CD4-positive, alpha-beta T cell treated with Interleukin-1 beta for 1 hour (primary cell): ENCODE measurements at places on chromosomes 1 and 21.

- no peak for DNase-seq
Observed at GRCh38 chr1:10943991-10944730, 68.3 kb upstream of the TARDBP start.

DNA sequence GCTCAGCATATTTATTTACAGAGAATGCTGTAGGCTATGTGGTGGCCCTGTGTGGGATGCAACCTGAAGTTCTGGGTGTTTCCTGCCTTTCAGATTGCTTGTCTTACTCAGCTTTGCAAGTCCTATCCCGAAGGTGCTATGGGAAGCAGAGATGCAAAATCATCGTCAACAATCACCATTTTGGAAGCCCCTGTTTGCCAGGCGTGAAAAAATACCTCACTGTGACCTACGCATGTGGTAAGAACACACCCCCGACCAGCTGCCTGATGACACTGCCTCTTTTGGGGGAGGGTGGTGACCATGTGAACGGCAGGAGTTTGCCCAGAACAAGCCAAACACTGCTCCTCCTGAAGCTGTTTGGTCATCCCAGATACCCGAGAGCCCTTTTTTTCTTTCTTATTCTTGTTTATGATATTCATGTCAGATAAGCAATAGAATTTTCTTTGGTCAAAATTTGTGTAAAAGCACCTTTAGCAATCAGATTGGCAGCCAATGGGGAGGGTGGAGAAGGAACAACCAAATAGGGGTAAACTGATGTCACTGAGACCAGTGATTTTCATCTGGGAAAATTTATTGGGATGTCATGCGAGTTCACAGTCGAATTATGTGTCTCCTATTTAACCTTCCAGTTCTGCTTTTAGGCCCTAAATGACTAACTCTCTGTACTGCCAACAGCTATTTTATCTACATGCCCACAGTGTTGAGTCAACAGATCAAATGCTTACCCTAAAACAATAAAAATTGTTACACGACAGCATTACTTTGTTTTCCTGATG lies 82.6 kb downstream of the EVA1C start:
- DNase-seq: no peak

GRCh38 chr1:25011943-25012638 lies 82.0 kb upstream of the RUNX3 start:
- DNase-seq: no peak

DNA sequence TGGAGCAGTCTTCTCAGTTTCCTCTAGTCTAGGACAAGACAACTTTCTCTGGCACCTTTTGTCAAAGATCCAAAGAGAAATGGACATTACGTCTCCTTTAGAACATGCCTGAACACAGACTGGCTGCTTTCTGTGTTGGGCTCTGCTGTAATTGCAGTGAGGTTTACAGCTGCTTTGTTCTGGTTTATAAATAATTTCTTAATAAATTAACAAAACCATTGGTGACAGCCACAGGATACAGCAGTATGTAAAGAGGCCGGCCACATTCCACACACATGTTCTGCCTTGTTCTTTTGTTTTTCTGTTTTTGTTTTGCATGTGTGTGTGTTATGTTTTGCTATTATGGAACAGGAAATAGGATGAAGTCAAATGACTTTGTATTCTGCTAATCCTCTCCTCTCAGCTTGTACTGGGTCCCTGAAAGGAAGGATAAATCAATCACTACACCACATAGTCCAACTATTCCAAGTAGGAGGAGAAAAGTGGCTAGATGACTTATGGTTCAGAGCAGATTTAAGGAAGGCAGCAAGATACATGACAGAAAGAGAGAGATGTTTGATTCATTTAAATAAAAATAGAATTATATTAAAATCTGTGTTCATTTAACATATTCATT lies 161.5 kb upstream of the ESRRG start:
- DNase-seq: no peak

GRCh38 chr1:224923726-224924125 lies 5.7 kb upstream of the DNAH14 start:
- DNase-seq: no peak

DNA sequence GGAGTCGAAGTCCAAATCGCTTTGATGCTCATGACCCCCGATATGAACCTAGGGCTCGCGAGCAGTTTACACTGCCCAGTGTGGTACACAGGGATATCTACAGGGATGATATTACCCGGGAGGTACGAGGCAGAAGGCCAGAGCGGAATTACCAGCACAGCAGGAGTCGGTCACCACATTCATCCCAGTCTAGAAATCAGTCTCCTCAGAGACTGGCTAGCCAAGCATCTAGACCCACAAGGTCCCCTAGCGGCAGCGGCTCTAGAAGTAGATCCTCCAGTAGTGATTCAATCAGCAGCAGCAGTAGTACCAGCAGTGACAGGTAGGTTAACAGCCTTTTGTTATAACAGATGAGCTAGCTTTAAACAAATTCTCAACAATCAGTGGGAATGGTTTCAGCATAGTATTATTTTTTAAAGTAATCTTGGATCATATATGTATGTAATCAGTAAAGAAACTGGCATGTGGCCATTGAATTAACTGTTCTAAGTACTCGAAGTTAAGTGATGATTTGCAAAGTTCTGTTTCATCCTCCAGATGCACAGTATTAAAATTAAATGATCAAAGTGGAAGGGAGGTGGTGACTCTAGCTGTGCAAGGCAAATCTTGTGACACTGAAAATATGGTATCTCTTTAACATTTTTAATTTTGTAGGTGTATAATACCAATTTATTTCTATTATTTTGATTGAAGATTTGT lies 29.0 kb downstream of the SPEN start:
- DNase-seq: no peak

- no peak for DNase-seq
Observed at GRCh38 chr1:156821801-156822200, 5.2 kb upstream of the SH2D2A start.

- DNase-seq: no peak
Observed at GRCh38 chr1:890661-891060, 33.1 kb upstream of the SAMD11 start.

DNA sequence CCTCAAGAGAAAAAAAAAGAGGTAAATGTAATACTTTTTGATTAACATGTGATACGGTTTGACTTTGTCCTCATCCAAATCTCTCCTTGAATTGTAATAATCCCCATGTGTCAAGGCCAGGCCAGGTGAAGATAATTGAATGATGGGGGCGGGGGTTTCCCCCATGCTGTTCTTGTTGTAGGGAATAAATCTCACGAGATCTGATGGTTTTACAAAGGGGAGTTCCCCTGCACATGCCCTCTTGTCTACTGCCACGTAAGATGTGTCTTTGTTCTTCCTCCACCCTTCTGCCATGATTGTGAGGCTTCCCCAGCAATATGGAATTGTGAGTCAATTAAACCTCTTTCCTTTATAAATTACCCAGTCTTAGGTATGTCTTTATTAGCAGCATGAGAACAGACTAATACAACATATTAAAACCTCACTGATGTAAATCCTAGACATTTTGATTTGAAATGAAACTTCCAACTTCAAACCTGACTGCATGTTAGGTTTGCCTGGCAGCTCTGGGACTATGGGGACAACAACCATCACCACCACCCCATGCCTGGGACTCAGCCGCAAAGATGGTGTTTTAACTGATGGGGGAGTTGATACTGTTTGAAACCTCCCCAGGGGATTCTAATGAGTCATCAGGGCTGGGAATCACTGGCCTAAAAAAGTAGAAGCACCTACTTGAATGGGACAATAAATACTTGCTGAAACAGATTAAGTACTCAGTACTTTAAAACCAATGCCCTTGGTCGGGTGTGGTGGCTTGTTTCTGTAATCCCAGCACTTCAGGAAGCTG lies 32.8 kb upstream of the BACH1 start:
- no peak for DNase-seq

DNA sequence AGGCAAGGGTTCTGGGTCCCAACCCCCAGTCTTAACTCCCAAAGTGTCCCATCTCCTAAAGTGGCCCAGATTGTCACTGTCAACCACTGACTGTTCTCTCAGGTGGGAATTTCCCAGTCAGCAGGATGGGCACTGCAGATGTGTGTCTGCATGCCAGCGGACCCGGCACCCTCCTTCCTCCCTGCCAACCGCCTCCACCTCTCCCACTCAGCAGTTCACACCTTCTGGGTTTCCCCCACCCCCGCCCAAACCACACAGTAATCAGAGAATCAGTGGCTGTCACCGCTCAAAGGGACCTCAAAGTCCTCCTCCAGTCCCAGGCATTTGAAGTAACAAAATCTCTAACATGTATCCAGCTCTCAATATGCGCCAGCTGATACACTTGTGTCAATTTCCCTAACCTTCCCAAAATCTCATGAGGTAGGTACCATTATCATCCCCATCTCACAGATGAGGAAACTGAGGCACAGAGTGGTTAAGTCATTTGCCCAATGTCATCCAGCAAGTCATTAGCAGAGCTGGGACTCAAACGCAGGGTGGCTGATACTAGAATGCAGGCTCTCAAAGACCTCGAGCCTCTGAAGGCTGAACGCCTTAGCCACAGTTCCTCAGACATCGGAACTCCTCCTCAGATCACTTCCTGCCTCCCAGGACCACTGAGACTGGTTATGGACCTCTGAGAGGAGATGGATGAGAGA lies 4.8 kb downstream of the RUNX3 start:
- peak; percentile 86 for DNase-seq

DNA sequence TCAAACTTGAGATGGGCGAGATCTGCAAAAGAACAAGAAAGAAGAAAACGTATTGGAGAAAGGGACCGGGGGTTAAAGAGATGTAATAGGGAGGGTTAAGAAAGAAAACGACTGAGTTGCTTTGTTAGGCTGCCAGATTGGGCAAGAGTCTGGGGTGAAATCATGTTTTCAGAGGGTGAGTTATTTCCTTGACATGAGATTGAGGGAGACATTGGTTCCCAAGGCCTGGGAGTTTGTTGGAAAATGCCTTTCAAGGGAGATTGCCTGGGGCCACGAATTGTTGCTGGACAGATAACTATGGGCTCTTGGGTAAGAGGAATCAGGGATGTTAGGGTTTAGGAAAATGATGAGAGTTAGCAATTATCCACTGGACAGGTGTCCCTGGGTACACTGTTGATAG lies 776 bp upstream of the CADM3 start:
- DNase-seq: no peak

DNA sequence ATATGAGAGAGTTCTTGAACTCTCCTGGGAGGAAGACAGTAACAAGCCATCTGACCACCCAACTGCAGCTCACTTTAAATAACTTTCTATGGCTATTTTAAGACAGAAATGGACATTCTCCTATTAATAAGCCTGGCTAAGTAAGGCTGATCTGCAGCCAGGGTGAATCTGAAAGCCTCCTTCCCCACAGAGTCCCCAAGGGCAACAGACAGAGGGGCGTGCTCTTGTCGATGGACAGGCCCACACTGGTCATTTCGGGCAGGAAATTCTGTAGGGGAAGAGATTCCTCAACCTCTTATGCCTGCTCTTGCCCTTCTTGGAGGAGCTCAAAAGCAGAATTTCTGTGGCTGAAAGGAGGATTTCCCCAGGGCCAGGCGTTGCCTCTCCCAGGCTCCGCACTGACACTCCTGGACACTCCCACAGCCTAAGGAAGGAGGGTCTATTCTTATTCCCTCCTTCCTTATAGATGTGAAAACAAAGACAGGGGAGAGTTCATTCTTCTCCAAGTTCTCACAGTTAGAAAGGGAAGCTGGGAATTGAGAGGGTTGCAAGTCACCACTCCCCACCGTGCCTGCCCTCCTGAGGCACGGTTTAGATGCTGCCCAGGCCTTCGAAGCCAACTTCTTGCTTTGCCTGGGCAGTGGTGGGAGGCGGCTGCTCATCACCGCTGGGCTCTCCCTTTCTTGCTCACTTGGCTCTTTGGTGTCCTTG lies 17.9 kb upstream of the KANK4 start:
- no peak for DNase-seq

- no peak for DNase-seq
Observed at GRCh38 chr1:172903581-172904220, 147.0 kb downstream of the TNFSF18 start.

DNA sequence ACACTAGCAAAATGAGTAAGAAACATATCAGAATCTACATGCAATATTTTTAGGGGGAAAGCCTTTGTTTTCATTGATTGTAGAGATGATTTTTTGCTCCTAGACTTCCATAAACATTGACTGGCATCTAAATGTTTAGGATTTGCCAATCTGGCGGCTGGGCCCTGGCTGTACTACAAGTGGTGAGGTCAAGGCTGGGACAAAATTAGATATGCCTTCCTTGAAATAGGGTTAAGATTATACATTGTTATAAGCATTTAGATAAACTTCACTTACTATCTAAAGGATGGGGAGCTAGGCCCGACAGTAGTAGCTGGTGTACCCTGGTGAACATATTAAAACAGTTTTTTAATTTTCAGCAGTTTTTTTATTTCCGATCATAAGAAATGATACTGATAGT lies 5.2 kb downstream of the NFIA start:
- no peak for DNase-seq

DNA sequence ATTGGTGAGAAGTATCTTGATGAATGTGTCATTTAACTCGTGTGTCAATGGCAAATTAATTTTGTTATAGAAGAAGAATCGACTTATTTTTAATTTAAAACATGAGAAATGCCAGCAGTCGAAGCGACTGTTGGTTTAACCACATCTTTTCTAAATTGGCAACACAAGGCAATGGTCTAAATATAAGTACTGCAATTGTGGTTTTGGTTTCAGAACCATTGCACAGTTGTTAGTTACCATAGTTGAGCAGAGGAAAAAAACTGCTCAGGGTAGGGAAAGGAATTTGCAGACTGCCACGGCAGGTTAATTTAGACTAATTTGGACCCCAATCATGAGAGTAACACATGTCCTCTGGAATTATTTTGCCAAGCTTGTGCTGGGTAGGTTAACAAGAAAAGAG lies 185.6 kb upstream of the RUNX1 start:
- no peak for DNase-seq

DNA sequence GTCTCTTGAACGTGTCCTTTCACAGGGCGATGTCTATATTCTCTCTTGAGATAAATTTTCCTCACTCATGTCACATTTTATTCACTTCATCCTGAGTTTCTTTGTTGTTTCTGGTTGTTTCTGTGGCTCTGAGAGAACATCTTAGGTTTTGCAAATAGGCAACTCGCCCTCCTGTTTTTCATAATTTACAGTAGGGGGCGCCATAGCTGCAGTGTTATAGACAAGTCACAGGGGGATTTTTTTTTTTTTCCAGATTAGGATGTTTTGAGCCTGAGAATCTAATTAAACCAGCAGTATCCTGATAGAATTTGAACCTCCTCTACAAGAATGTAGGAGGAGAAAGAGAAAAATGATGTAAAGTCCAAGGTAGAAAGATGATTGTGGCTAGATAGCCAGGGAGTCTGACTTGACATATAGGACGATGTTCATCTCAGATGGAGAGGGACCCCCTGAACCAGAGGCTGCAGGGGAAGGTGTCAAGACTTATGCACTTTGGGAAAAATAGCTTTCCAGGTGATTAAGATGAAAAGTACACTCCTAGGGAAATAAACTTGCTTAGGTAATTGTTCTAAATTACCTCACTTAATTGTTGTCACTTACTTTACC lies 76.3 kb downstream of the ZP4 start:
- DNase-seq: no peak

DNA sequence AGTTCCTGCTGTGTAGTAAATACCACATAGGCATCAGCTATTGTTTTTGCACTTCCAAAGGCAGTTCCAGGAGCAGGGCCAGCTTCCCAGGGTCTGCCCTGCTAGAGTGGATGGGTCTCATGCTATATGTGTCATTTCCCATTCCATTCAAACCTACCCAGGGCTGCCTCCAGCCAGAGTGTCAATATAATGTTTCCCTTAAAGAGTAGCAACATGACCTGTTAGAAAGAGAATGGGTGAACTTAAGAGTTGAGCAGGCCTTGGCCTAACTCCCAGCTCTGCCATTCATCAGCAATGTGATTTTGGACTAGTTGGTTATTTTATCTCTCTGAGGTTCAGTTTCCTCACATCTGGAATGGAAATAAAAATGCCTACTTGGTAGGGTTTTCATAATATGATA lies 44.9 kb downstream of the RAB3B start:
- DNase-seq: no peak

- DNase-seq: no peak
Observed at GRCh38 chr1:224435318-224435763, 744 bp upstream of the WDR26 start.
